ENCODE measurements at places on chromosomes 13 and 19. TPM values are rescaled to one million over a fixed set of nuclear protein-coding genes. Genes with fewer than 3 reads are reported as not detected.

ZNF540 gene
- total RNA-seq, result 2.3 TPM

PLIN4 gene
- total RNA-seq, result not detected

UBE2S gene
- 286 TPM for total RNA-seq

CEACAM3 gene
- not detected for total RNA-seq

HOMER3 gene
- total RNA-seq, result 123 TPM

GZMM gene
- 0.28 TPM for total RNA-seq

IQCN gene
- 0.19 TPM for total RNA-seq

FGF21 gene
- total RNA-seq, result not detected

RNF225 gene
- total RNA-seq, result not detected

FGF14 gene
- total RNA-seq, result not detected

CA11 gene
- 0.58 TPM for total RNA-seq

LRRC63 gene
- total RNA-seq, result 0.28 TPM

PNMA8B gene
- 0.19 TPM for total RNA-seq

SULT2A1 gene
- not detected for total RNA-seq

MYH14 gene
- total RNA-seq, result not detected

SIGLECL1 gene
- total RNA-seq, result not detected

ZNF560 gene
- 2.7 TPM for total RNA-seq

ZSWIM9 gene
- total RNA-seq, result 1.4 TPM

CD177 gene
- 0.28 TPM for total RNA-seq

GRK1 gene
- not detected for total RNA-seq

LILRB1 gene
- total RNA-seq, result not detected

TNFRSF19 gene
- total RNA-seq, result 6.2 TPM

DCT gene
- total RNA-seq, result not detected
